Activated CD8-positive, alpha-beta T cell treated with anti-CD3 and anti-CD28 coated beads for 36 hours (primary cell): ENCODE measurements at places on chromosomes 11 and 22. TPM values are rescaled to one million over a fixed set of nuclear protein-coding genes. Genes with fewer than 3 reads are reported as not detected.

The HEPN1 gene
- total RNA-seq: not detected

- H3K4me3 ChIP-seq: no peak overlapping the region
- no peak overlapping the region for H3K27ac ChIP-seq
- no peaks in the 10 kb centered on the region for H3K4me1 ChIP-seq
- H3K27me3 ChIP-seq: no peaks in the 10 kb centered on the region
- no peaks in the 10 kb centered on the region for H3K36me3 ChIP-seq
Measured at GRCh38 chr11:121866754-121867153, 249.3 kb downstream of the BLID start.

The DGCR6 gene
- 0.88 TPM for total RNA-seq

DNA sequence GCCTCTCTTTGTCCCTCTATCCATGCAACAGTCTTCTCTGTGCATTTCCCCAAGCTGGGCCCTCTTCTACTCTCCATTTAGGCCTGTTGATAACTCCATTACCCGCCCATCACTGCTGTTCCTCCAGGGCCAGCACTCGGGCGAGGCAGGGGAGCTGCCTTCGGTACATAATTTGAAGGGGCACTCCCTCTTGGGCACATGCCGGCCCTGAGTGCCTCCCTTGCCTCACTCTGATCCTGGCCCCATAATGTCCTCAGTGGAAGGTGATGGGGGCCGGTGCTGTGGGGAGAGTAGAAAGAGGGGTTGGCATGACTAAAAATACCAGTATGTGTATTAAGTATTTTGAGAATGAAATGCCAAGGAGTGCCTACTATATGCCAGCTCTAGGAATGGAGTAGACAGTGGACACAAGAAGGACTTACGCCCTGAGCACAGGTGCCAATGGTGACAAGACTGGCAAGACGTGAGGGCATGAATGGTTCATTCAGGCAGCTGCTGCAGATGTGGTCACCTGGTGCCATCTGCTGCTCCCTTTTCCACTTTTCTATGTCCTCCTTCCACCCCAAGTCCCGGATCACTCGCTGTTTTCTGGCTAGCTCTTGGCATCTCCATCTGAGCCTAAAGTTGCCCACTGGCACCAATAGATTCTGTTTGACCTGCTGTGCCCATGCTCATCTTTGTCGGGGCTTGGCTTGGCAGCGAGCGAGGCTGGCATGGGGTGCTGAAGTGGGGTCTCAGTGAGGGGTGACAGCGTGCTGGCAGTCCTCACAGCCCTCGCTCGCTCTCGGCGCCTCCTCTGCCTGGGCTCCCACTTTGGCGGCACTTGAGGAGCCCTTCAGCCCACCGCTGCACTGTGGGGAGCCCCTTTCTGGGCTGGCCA, 22.6 kb downstream of the TMEM218 start:
- H3K4me1 ChIP-seq: peaks cover 5% of the 10 kb centered on the region
- no peak overlapping the region for H3K4me3 ChIP-seq
- no peak for DNase-seq
- H3K27ac ChIP-seq: no peak overlapping the region
- no peaks in the 10 kb centered on the region for H3K36me3 ChIP-seq

DNA sequence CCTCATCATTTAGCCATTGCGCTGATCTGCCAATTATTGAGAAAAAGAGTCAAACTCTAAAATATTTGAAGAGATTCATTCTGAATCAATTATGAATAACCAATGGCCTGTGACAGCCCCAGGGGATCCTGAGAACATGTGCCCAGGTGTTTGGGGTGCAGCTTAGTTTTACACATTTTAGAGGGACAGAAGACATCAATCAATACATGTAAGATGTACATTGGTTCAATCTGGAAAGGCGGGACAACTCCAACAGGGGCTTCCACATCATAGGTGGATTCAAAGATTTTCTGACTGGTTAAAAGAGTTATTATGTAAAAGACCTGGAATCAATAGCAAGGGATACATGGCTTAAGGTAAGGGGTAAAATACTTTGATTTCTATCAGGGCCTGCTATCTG, 4.9 kb upstream of the MRGPRE start:
- no peak overlapping the region for H3K27ac ChIP-seq
- no peaks in the 10 kb centered on the region for H3K27me3 ChIP-seq
- DNase-seq: no peak
- no peaks in the 10 kb centered on the region for H3K36me3 ChIP-seq

- DNase-seq: no peak
- H3K27me3 ChIP-seq: peaks cover 1% of the 10 kb centered on the region
- H3K36me3 ChIP-seq: no peaks in the 10 kb centered on the region
- H3K4me1 ChIP-seq: peaks cover 3% of the 10 kb centered on the region
- no peak overlapping the region for H3K4me3 ChIP-seq
Measured at GRCh38 chr11:125052047-125052446, 11.1 kb upstream of the SLC37A2 start.

The BACE1-AS gene
- 4.0 TPM for total RNA-seq

DNA sequence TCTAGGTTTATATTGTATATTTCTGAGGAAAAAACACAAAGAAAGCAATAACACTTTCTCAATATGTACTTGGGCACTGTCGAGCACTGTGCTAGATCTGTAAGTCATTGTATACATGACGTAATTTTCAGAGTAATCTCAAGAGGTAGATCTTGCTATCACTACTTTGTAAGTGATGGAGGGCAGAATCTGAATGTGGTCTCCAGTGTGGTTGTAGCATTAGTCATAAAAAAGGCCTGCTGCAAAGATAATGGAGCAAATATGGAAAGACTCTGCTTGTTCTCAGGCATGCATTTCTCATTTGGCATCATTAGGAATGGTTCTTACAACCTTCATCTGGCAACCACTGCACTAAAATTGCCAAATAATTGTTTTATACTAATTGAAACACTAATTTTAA, 419.8 kb upstream of the CCDC179 start:
- no peaks in the 10 kb centered on the region for H3K4me1 ChIP-seq
- H3K36me3 ChIP-seq: no peaks in the 10 kb centered on the region
- no peak overlapping the region for H3K27ac ChIP-seq
- H3K4me3 ChIP-seq: no peak overlapping the region
- DNase-seq: no peak

GRCh38 chr11:60891103-60891741, 15.2 kb downstream of the PRPF19 start:
- DNase-seq: no peak
- no peak overlapping the region for H3K4me3 ChIP-seq
- peaks cover 2% of the 10 kb centered on the region for H3K4me1 ChIP-seq
- no peaks in the 10 kb centered on the region for H3K27me3 ChIP-seq
- H3K27ac ChIP-seq: no peak overlapping the region
- H3K36me3 ChIP-seq: peaks cover 50% of the 10 kb centered on the region

DNA sequence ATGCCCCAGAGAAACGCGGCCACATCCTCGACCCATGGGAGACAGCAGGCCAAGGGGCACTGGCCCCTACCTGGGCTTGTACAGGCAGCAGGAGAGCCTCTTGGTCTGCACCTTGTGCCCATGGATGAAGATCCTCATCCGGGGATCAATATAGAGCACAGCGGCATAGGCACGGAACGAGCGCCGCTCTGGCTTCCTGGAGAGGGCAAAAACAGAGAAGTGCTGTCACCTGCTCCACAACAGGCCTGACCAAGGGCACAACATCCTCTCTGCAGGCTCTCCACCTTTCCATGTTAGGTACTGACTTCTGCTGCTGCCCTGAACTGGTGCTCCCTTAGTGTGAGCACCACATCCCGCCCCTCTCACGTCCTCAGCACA, 27.2 kb downstream of the MORC2 start:
- no peaks in the 10 kb centered on the region for H3K27me3 ChIP-seq
- H3K4me1 ChIP-seq: peaks cover 72% of the 10 kb centered on the region
- peaks cover 75% of the 10 kb centered on the region for H3K36me3 ChIP-seq
- H3K4me3 ChIP-seq: no peak overlapping the region
- no peak for DNase-seq
